ENCODE measurements at places on chromosomes 1 and 21. TPM values are rescaled to one million over a fixed set of nuclear protein-coding genes. Genes with fewer than 3 reads are reported as not detected.
A peak's percentile ranks its signal among the peaks of the same experiment; 100 is the strongest.

Gene HSPG2
- 6.1 TPM for total RNA-seq

Gene LDLRAD1
- total RNA-seq: not detected

DNA sequence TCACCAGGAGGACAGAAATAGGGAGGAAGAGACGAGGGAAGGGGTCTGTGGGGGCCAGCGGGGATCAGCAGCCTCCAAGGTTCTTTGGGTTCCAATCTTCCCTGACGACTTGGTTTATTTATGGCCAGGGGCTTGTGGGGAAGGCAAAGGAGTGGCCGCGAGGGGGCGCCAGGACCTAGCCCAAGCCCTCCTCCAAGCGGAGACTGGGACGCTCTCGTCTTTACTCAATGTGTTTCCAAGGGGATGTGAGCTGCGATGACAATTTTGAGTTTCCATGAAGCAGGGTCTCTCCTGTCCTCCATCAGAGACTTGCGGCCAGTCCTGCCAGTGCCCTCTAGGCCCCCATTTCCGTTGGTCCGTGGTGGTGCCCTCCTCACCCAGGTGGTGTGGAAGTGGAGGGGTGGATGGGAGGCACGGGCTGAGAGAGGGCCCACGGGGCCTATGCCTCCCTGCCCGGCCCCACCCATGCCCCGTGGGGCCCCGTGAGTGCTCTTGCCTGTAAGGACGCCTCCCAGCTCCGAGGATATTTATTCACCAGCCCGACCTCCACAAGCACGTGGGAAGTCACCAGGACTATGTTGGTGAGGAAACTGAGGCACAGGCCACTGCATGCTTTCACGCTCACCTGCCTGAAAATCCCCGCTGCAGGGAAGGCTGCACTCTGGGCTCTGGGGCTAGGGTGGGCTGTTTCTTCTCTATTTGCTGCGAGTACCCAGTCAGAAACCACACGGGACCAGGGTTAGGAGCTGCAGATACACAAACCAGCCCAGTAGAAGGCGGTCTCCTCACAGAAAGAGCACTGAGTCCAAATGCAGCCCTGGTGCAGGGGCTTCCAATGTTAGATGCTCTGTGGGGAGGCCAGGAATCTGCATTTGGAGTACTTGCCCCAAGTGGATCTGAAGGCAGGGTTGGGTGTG lies 26.5 kb downstream of the DMRTB1 start:
- ATAC-seq: peak; percentile 95

- ATAC-seq: no peak
Measured at GRCh38 chr1:3657096-3657475, 4.8 kb downstream of the TP73 start.

GRCh38 chr1:6258675-6259074 lies 2.2 kb downstream of the GPR153 start:
- ATAC-seq: no peak

DNA sequence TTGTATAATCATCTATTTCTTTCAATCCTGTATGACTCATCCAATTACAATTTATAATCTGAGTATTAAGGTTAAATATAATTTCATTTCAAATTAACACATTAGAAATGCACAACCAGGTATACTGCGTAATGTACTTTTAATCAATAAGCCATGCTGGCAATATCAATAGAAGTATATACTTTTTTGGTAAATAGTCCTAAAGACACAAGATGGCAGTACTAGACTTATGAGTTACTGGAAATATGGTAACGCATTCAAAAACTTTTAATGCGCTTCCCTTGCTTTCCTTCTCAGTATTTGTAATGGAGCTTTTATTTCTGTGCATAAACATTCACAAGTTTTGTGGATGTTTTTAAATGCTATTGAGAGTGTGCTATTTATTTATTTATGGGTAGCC lies 1162.0 kb upstream of the TMPRSS15 start:
- no peak for ATAC-seq

DNA sequence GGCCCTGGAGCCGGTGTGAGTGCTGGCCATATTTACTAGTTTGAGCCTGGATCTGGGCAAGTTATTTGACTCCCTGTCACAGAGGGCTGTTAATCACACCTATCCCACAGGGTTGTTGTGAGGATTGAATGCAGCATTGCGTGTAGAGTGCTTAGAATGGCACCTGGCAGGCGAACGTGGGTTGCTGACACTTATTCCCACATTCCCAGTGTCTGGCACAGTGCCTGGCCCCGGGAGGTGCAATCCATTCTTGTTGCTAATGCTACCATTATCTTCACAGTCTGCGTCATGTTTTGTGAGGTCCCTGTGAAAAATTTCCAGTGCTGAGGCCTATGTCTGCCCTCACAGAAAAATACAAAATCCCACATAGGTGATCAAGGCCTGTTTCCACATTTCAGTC lies 66.1 kb downstream of the CD2 start:
- no peak for ATAC-seq

DNA sequence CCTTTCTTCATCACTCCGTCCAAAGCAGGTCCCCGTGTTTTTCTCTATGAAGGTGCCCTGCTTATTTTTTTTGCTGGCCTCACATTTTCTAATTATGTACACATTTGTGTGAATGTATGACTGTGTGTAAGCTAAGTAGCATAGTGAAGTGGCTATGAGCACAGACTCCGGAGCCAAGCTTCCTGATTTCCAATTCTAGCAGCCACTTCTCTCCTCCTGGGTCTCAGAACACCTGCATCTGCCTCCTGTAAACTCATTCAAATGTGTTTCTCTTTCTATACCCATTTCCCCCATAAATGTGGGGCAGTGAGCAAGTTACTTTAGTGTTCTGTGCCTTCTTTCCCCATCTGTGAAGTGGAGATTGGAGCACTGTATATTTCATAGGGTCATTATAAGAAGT lies 2.1 kb downstream of the SLAMF6 start:
- ATAC-seq: no peak

- ATAC-seq: no peak
Measured at GRCh38 chr1:75720820-75721219, 3.7 kb upstream of the ACADM start.

GRCh38 chr1:237124856-237125462 lies 83.0 kb downstream of the RYR2 start:
- ATAC-seq: no peak

GRCh38 chr1:210523830-210524229 lies 195.1 kb downstream of the HHAT start:
- no peak for ATAC-seq

- ATAC-seq: no peak
Measured at GRCh38 chr1:186076006-186076405, 299.0 kb downstream of the TPR start.

GRCh38 chr1:98661544-98662355 lies at the start of gene SNX7:
TSS of gene SNX7 (plus strand) at chr1:98661721. CDS start at chr1:98661732, 11 bp downstream.
- ATAC-seq: peak; percentile 84

- peak; percentile 82 for ATAC-seq
Measured at GRCh38 chr1:231338270-231339128, at the start of gene SPRTN. TSS of gene SPRTN (plus strand) at chr1:231338293. CDS start at chr1:231338384, 91 bp downstream.

DNA sequence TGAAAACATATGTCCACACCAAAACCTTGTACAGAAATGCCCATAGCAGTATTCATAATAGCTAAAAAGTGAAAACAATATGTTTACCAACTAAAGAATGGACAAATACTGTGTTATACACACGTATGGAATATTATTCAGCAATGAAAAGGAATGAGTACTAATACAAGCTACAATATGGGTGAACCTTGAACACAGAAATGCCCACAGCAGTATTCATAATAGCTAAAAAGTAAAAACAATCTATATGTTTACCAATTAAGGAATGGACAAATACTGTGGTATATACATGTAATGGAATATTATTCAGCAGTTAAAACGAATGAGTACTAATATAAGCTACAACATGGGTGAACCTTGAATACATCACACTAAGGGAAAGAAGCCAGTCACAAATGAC lies 3.0 kb downstream of the BTG3 start:
- ATAC-seq: no peak

GRCh38 chr1:216178281-216178680 lies 245.0 kb downstream of the USH2A start:
- no peak for ATAC-seq

All from motor neuron (in vitro differentiated cells).